Stimulated activated CD4-positive, alpha-beta T cell treated with anti-CD3 and anti-CD28 coated beads, Interleukin-15, amount 100 ng/mL, for 1 hour (primary cell): ENCODE measurements at places on chromosomes 3 and 15.

- DNase-seq: no peak
Measured at GRCh38 chr3:160473221-160473620, 23.6 kb upstream of the TRIM59 start.

- no peak for DNase-seq
Measured at GRCh38 chr3:160084998-160085397, 96.4 kb downstream of the IL12A start.

- peak; percentile 88 for DNase-seq
Measured at GRCh38 chr15:75367913-75368688, at the start of gene MAN2C1. MAN2C1 (minus strand) TSS chr15:75368607; CDS start chr15:75368583, 24 bp downstream.

- no peak for DNase-seq
Measured at GRCh38 chr3:60775985-60776384, 475.3 kb downstream of the FHIT start.

GRCh38 chr15:29294732-29295325 lies 25.2 kb upstream of the NSMCE3 start:
- DNase-seq: no peak

- no peak for DNase-seq
Measured at GRCh38 chr3:42115215-42115614, 24.1 kb downstream of the TRAK1 start.
